ENCODE measurements at places on chromosomes 1 and 21. TPM values are rescaled to one million over a fixed set of nuclear protein-coding genes. Genes with fewer than 3 reads are reported as not detected.

Gene ETV3L
- total RNA-seq = not detected

Gene KCNK2
- 1.9 TPM for total RNA-seq

Gene CYP4A11
- total RNA-seq = 22.1 TPM

Gene HSD3B1
- total RNA-seq = not detected

Gene SMIM11
- 19.6 TPM for total RNA-seq

Gene TIAM1
- 15.1 TPM for total RNA-seq

Gene MTOR
- 44.6 TPM for total RNA-seq

Gene METTL18
- total RNA-seq = 7.3 TPM

Gene ADAM30
- total RNA-seq = not detected

Gene PER3
- total RNA-seq = 12.7 TPM

Gene RIPK4
- total RNA-seq = 29.6 TPM

Gene WNT2B
- total RNA-seq = 8.5 TPM

Gene OLIG1
- total RNA-seq = 1.8 TPM

Gene FNDC10
- total RNA-seq = 1.3 TPM

Measured in metanephros (tissue), 2 donors.